ENCODE measurements at places on chromosomes 3 and 15.

DNA sequence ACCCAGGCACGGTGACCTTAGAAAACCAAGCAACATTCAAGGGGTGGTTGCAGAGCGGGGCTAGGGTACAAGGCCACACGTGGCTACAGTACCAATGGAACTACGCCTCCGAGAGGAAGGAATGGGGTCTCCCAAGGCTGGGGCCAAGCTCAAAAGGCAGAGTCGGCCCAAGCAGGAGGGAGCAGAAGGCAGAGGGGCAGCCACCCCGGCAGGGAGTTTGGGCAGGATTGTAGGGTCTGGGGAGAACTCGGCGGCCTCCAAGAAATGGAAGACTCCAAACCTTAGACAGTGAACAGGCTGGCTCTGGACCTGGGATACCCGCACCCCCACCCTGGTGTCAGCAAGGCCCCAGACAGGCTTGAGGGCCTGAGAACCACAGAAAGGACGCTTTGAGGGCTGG is 28.7 kb downstream of the ATRIP start:
- no peak for DNase-seq

- DNase-seq = no peak
Measured at GRCh38 chr3:67715971-67716370, 61.6 kb upstream of the SUCLG2 start.

DNA sequence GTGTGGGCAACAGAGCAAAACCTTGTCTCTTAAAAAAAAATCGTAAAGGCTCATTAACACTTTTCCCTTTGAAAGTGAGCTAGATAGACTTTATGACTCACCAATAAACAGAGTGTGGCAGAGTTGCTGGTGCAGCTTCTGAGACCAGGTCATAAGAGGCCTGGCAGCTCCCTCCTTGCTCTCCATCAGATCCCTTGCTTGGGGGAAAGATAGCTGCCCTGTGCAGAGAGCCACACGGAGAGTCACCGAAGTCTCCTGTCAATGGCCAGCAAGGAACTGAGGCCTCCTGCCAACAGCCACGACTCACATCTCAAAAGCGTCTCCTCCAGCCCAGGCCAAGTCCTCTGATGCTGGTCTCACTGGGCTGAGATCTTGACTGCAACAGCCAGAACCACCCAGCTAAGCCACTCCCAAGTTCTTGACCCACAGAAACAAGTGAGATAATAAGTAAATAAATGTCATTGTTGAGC is 8.7 kb upstream of the GP9 start:
- no peak for DNase-seq

GRCh38 chr15:43204016-43204901 is 16.6 kb downstream of the EPB42 start:
- peak; percentile 39 for DNase-seq

DNA sequence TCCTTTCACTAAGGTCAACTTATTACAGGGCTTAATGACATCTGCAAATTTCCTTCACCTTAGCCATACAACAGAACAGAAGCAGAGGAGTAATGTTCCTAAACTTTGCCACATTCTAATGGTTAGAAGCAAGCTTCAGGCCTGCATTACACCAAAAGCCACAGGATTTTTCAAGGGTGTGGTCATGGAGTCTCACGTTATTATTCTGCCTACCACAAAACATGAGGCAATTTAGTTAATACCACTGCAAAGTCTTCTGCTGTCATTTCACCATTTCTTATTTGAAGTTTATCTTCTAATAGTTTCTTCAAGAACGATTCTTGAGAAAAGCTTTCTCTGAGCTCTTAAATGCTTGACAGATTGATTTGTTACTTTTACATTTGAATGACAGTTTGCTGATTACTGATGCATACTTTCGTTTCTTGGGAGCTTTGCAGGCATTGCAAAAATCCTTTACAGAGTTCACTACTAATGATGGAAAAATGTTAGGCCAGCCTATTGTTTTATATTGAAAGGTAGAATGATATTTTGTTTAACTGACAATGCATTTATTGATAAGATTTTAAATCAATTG is 1257.1 kb downstream of the NSUN3 start:
- no peak for DNase-seq

- no peak for DNase-seq
Measured at GRCh38 chr3:132626955-132627354, 29.9 kb downstream of the ACKR4 start.

DNA sequence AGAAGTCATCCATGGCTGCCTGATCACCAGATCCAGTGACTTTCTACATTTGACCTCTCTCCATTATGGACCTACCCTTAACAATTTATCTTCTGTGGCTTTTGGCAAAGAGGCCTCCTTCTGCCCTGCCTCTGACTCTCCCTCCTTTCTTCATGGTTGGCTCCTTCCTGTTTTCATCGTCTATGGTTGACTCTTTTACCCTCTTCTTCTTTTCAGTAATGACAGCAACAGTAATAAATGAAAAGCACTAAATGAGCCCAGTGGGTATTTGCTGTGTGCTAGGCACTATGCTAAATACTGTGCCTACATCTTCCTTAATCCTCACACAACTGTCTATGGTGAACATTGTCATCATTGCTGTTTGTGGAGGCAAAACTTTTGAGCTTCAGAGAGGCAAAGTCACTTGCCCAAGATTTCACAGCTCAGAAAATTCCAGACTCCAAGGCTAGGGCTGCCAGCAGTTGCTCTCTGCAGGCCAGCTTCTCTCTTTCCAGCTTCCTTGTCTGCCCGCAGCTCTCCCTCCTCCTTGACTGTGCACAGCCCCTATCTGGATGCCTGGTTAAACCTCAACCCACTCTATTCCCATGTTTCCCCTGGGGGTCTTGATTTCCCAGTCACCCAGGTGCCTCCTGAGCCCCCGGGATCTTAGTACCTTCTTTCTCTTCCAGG is 24.6 kb downstream of the ITPR1 start:
- DNase-seq = no peak

DNA sequence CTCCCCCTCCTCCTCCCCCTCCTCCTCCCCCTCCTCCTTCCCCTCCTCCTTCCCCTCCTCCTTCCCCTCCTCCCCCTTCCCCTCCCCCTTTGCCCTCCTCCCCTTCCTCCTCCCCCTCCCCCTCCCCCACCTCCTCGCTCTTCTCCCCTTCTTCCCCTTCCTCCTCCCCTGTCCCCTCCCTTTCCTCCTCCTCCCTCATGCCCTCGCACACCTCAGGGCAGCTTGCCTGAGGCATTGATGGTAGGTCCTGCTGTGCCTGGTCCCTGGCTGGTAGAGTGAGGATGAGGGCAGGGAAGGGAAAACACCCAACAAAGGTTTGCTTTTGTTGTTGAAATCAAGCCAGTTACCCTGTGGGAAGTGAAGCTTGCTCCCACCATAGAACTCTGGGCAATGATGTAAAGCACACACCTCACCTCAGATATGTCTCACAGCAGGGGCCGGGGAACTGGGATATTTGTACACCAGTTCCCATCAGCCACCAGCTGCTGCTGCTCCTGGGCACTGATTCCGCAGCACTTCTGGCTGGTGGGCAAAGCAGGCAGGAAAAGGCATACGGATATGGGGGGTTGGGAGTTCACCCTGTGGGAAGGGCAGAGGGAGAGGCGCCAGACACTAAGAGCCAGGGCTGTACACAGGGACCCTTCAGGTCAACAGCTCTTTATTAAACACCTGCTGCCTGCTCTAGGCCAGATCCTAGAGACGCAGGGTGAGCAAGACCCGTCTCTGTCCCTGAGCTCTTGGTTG is 13.8 kb downstream of the ISG20 start:
- DNase-seq = no peak

GRCh38 chr3:71857956-71858355 is 73.0 kb upstream of the PROK2 start:
- no peak for DNase-seq

DNA sequence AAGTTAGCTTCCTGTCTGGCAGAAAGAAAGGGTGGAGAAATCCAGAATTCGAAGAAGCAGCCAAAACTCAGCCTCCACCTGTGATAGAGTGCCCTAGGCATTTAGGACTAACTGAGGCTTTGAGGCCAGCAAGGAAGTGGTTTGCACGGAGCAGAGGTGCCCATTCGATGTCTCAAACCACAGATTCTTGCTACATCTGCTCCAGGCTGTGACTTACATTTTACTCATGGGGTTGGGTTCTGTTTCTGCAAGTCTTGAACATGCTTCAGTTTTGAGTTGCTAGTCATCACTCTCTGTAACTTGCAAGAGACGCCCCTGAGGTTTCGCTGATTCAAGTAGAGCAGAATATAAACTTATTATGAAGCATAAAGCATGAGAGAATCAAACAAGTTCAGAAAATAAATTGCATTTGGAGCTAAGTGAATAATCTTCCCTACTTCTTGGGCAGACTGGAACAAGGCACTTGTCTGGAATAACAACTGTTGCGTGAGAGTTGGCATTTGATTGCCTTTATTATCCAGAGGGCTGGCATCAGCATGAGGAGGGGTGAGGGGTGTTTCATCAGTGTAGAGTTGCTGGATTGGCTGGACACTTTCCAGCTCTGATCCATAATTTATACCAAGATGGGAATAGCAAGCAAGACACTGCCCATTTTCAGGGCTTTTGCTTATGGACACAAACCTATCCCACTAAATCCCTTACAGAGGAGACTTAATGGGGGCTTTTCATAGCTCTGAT is 256.5 kb downstream of the AGBL1 start:
- peak; percentile 19 for DNase-seq

- DNase-seq = no peak
Measured at GRCh38 chr3:116443191-116443661, 2.1 kb downstream of the LSAMP start.

- no peak for DNase-seq
Measured at GRCh38 chr15:52185151-52185561, 6.0 kb downstream of the GNB5 start.

DNA sequence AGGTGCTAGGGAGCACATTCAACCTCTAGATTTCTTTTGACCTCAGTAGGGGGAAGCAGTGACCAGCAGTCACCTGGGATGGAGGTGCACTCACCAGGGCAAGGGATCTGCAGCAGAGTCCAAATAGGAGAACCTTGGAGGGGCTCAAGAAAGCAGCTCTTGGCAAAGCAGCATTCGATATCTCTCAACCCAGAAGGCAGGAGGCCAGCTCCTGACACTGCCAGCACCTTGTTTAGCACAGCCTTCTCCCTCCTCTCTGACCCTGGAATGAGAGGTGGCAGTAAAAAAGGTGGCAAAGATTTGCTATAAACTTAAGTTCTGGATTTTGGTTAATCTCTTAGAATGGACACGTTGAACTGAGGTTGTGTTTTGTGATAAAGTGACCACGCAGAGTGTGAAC is 107.9 kb downstream of the AQP9 start:
- no peak for DNase-seq

GRCh38 chr3:134393074-134393473 is 18.8 kb upstream of the AMOTL2 start:
- peak; percentile 17 for DNase-seq

DNA sequence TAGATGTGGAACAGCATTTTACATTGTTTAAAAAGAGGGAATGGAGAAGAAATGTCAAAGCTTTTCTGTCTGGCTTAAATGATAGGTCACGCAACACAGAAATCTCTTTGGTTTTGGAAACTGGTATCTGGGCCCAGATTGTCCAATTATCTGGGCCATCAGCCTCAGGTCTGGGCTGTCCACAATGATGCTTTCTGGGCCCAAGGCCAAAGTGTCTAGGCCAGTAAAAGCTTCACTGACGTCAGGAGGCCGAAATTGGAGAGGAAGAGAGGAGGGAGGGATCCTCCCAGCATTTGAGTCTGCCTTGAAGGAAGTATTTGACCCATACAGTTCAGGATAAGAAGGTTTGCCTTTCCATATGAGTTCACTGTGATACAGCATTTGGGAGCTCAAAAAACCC is 60.7 kb upstream of the ALDH1A3 start:
- no peak for DNase-seq

- DNase-seq = no peak
Measured at GRCh38 chr3:156030723-156031122, 89.7 kb upstream of the KCNAB1 start.
